ENCODE measurements at places on chromosomes 2 and 18.

GRCh38 chr18:76801567-76802505, 20.5 kb upstream of the ZNF236 start:
- DNase-seq: peak; percentile 58
- no peak overlapping the region for H3K27ac ChIP-seq
- H3K36me3 ChIP-seq: no peaks in the 10 kb centered on the region
- H3K4me1 ChIP-seq: no peaks in the 10 kb centered on the region
- H3K27me3 ChIP-seq: no peaks in the 10 kb centered on the region
- H3K4me3 ChIP-seq: peak overlapping the region; percentile 55

GRCh38 chr18:32803568-32803967, 30.7 kb upstream of the KLHL14 start:
- H3K4me3 ChIP-seq: no peak overlapping the region
- no peaks in the 10 kb centered on the region for H3K27me3 ChIP-seq
- DNase-seq: no peak
- H3K4me1 ChIP-seq: no peaks in the 10 kb centered on the region

DNA sequence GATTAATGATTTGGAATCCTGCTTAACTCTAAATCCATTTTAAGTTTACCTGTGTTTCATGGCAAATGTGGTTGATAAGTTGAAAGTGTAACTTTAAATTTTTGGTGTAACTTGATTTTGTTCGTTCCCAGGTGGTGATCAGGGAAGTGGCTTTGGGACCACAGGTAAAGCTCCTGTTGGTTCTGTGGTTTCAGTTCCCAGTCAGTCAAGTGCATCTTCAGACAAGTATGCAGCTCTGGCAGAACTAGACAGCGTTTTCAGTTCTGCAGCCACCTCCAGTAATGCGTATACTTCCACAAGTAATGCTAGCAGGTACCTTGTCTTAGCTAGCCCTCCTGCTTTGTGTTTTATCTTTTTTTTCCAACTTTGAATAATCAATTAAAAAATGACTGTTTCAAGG, 62.8 kb downstream of the AGFG1 start:
- H3K36me3 ChIP-seq: no peaks in the 10 kb centered on the region
- H3K4me1 ChIP-seq: peaks cover 28% of the 10 kb centered on the region
- peak overlapping the region; percentile 17 for H3K27ac ChIP-seq
- H3K27me3 ChIP-seq: no peaks in the 10 kb centered on the region

DNA sequence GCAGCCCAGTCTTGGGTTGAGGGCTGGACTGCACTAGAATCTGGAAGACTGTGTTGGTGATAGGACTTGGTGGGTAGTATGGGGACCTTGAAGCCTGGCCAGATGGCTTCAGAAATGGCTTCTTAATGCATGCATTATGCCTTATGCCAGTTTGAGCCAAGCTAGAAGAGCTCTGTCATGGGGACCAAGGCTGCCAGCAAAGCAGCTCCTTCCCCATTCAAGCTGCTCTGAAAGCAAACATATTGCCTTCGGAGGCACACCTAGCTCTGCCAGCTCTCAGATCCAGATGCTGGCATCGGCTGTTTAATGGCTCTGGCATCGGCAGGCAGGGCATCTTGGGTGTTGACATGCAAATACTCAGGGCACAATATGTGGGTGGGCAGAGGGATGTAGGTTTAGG, 59.0 kb upstream of the IGFBP5 start:
- H3K4me3 ChIP-seq: no peak overlapping the region
- DNase-seq: no peak
- no peak overlapping the region for H3K27ac ChIP-seq
- no peaks in the 10 kb centered on the region for H3K4me1 ChIP-seq
- no peaks in the 10 kb centered on the region for H3K27me3 ChIP-seq
- H3K36me3 ChIP-seq: no peaks in the 10 kb centered on the region

DNA sequence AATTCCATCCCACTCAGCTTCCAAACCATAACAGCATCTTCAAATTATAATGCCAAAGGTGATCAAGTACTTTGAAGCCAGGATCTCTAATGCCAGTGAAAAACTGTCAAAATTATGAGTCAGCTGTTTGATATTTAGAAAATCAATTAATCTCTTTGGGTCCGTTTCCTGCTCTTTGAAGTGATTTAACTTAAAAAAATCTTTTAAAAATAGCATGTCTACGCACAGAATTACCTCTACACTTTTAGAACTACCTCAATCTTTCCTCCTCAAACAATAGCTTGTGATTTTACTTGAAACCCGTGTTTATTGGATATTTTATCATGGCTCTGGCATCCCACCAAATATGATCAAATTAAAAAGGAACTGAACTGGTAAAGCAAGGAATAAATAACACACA, 31.3 kb upstream of the TANK start:
- H3K27ac ChIP-seq: no peak overlapping the region
- H3K4me3 ChIP-seq: no peak overlapping the region
- H3K4me1 ChIP-seq: no peaks in the 10 kb centered on the region
- DNase-seq: no peak

DNA sequence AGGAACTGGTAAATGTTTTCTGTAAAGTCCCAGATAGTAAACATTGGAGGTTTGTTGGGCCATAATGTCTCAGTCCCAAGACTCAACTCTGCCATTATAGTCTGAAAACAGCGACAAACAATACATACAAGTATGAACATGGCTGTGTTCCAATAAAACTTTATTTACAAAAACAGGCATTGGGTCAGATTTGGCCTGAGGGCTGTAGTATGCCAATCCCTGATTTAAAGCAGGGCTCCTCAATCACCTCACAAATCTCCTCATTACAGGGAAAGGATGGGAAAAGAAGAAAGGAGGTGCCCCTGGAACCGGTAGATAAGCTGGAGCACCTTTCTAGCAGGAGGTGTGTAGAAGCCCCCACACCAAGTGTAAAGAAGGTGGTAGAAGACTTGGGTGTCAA, 48.9 kb upstream of the UPP2 start:
- H3K4me1 ChIP-seq: no peaks in the 10 kb centered on the region
- no peaks in the 10 kb centered on the region for H3K36me3 ChIP-seq
- no peak overlapping the region for H3K27ac ChIP-seq
- no peaks in the 10 kb centered on the region for H3K27me3 ChIP-seq
- DNase-seq: no peak

DNA sequence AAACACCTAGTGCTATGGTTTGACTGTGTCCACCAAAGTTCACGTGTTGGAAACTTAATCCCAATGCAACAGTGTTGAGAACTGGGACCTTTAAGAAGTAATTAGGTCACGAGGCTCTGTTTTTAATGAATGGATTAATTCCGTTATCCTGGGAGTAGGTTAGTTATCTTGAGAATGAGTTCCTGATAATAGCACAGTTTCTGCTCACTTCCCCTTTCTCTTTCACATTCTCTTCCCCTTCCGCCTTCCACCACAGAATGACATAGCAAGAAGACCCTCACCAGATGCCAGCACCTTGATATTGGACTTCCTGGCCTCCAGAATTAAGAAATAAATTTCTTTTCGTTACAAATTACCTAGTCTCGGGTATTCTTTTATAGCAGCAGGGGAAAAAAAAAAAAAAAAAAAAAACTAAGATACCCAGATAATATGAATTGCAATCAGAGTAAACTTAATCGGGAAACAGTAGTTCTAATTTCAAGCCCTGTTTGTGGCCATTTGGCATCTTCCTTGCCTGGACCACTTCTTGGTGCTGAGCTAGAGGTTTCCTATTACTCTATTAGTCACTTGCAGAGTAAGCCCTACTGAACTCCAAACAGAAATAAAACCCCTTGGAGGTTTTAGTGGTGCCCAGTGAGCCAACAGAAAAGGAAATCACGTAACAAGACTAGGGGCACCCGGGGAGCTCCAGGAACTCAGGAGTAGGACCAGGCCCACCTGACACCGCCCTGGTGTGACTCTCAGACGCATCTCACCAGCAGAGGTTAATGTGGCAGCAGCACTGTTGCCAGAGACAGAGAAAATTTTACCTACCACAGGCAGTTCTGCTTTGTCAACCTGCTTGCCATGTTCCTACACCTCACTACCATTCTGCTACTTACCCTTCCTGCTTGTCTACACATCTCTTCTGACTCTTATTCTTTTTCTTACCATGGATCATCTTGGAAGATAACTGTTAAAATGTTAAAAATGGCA, 147.6 kb upstream of the CAB39 start:
- H3K4me3 ChIP-seq: no peak overlapping the region
- H3K4me1 ChIP-seq: no peaks in the 10 kb centered on the region
- H3K36me3 ChIP-seq: no peaks in the 10 kb centered on the region
- no peaks in the 10 kb centered on the region for H3K27me3 ChIP-seq
- DNase-seq: no peak
- no peak overlapping the region for H3K27ac ChIP-seq

GRCh38 chr2:227428731-227429285, 41.1 kb upstream of the SCYGR1 start:
- no peaks in the 10 kb centered on the region for H3K36me3 ChIP-seq
- no peak for DNase-seq
- H3K27me3 ChIP-seq: no peaks in the 10 kb centered on the region
- H3K4me1 ChIP-seq: no peaks in the 10 kb centered on the region
- H3K4me3 ChIP-seq: no peak overlapping the region

DNA sequence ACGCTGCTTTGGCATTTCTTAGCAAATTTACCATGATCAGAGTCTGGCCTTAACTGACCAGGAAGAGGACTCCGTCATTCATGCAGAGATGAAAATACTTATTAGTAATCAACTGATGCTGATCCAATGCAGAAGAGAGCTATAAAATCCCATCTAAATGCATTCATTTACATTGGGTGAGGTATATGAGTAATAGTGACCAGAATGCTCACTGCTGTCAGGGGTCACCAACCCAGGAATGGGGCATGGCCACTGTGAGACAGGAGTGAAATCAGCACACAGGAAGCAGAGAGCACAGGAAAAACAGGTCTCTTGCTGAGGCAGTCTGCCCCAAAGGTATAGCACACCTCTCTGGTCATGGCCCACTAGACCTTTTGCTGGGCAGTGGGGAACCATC, 68.1 kb upstream of the TMEM247 start:
- no peak overlapping the region for H3K4me3 ChIP-seq
- no peaks in the 10 kb centered on the region for H3K36me3 ChIP-seq
- no peak overlapping the region for H3K27ac ChIP-seq

DNA sequence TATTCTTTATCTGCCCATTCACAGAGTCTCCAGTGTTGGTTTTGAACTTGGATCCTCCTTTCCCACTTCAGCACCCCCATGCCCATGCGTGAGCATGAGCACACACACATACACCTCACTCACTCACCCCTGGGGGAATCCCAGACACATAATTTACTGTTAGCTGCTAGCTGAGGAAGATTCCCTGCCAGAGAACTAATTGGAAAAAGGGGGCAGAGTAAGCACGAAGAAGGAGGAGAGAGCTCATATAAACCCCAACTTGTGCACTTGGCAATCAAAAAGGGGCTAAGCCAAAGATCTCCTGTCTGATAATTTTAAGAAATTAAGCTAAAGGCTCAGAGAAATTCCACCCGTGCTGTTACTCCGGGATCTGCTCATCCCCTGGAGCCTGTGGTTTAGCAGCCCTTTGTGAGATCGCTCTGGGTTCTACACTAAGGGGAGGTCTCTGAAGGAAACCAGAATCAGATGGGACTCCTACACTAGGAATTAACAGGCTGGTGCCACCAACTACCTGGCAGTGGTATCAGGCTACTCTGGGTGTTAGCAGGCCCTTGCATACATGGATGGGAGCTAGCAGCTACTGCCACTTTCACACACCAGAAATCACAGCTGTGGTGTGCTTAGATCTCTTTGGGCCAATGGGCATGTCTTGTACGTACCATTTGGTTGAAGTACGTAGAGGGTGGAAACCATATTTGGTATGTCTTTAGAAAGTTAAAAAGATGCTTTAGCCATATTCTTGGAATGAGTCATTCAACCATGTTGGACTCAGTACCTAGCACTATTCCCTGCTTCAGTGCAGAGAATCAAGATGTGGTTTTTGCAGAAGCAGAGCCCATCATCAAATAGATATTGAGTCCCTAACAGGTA, 95.6 kb upstream of the SLC14A2 start:
- H3K27me3 ChIP-seq: no peaks in the 10 kb centered on the region
- no peak overlapping the region for H3K27ac ChIP-seq
- H3K36me3 ChIP-seq: no peaks in the 10 kb centered on the region
- DNase-seq: no peak

DNA sequence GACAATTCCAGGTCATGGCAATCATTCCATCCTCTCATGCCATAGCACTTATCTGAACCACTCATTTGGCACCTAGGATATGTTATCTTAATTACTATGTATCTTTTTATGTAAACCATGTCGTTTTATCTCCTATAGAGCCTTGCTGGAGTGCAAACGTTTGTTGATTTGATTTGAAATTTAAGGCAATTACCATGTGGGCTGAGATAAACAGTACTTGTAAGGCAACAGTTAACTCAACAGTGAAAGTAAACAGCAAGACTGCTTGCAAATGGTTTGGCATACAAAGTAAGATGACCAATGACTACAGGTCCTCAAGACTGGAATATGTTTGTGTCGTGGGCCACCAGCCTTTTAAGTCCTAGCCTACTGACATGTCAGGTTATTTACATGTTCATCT, 133.7 kb upstream of the ZFP36L2 start:
- H3K36me3 ChIP-seq: no peaks in the 10 kb centered on the region
- no peaks in the 10 kb centered on the region for H3K4me1 ChIP-seq
- DNase-seq: no peak
- no peak overlapping the region for H3K27ac ChIP-seq

DNA sequence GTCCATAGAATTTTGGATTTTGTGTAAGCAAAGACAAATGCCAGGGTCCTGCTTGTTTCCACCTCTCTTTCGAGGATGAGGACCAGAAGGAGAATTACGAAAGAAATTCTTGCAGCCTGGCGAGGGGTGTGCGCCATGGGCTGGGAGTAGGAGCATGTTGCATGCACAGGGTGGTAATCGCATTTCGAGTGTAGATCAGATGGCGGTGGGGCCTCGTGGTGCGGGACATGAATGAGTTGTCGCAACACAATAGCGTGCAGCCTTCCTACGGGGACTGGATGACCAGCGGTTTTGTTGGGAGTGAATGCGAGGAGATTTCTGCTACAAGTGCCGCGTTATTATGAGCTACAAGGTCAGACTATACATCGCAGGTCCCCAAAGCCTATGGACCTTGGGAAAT, 4.2 kb upstream of the EN1 start:
- no peak overlapping the region for H3K4me3 ChIP-seq
- H3K4me1 ChIP-seq: peaks cover 1% of the 10 kb centered on the region

GRCh38 chr2:128187032-128187654, 96.1 kb downstream of the UGGT1 start:
- H3K4me1 ChIP-seq: no peaks in the 10 kb centered on the region
- H3K27me3 ChIP-seq: no peaks in the 10 kb centered on the region
- H3K27ac ChIP-seq: no peak overlapping the region
- H3K4me3 ChIP-seq: no peak overlapping the region

- no peaks in the 10 kb centered on the region for H3K27me3 ChIP-seq
- DNase-seq: no peak
- no peaks in the 10 kb centered on the region for H3K36me3 ChIP-seq
- no peak overlapping the region for H3K4me3 ChIP-seq
Measured at GRCh38 chr2:46340740-46341420, 43.7 kb downstream of the EPAS1 start.

GRCh38 chr18:61859113-61859512, 33.7 kb downstream of the RNF152 start:
- H3K4me3 ChIP-seq: no peak overlapping the region
- H3K27ac ChIP-seq: no peak overlapping the region
- H3K27me3 ChIP-seq: no peaks in the 10 kb centered on the region
- DNase-seq: no peak

- no peak for DNase-seq
- peaks cover 18% of the 10 kb centered on the region for H3K4me1 ChIP-seq
- H3K36me3 ChIP-seq: no peaks in the 10 kb centered on the region
- no peak overlapping the region for H3K27ac ChIP-seq
- H3K4me3 ChIP-seq: no peak overlapping the region
Measured at GRCh38 chr18:38571651-38572050, 1006.1 kb upstream of the CELF4 start.

- no peaks in the 10 kb centered on the region for H3K27me3 ChIP-seq
- no peak for DNase-seq
- no peak overlapping the region for H3K4me3 ChIP-seq
- no peak overlapping the region for H3K27ac ChIP-seq
- H3K36me3 ChIP-seq: no peaks in the 10 kb centered on the region
Measured at GRCh38 chr2:162116352-162116751, 35.7 kb downstream of the GCG start.
